ENCODE measurements at places on chromosomes 2 and 18.

DNA sequence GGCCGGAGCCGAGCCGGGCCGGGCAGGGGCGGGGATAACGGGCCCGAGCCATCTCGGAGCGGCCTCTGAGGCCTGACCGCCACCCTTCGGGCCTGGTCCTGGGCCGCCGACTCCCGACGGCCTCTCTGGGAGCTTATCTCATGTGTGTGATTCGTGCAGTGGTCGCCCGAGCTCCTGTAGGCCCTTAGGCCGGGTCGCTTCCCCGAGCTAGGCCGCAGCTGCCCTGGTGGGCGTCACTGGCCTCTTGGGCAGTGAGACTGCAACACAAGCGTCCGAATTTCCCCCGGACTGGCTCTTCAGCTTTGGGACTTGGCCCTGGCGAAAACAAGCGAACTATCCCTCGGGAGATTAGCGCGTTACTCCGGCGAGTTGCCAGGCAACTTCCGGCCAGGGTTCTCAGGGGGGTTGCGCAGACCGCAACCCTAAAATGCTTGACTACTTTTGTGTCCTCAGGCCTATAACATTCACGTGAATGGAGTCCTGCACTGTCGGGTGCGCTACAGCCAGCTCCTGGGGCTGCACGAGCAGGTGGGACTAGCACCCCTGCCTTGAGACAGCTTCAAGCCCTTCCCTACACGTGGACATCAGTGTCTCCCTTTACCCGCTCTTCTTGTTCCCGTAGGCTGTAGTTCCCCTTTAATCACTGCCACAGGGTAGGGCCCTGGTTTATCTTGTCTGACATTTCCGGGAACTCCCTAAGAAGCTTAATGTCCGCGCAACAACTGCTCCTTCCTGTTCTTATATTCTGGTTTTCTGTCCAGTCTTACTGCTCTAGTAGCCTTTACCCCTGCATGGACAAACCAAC is 602 bp downstream of the SNX17 start:
- DNase-seq = peak; percentile 46

- DNase-seq = no peak
Measured at GRCh38 chr2:60706021-60706420, 50.0 kb upstream of the PAPOLG start.

DNA sequence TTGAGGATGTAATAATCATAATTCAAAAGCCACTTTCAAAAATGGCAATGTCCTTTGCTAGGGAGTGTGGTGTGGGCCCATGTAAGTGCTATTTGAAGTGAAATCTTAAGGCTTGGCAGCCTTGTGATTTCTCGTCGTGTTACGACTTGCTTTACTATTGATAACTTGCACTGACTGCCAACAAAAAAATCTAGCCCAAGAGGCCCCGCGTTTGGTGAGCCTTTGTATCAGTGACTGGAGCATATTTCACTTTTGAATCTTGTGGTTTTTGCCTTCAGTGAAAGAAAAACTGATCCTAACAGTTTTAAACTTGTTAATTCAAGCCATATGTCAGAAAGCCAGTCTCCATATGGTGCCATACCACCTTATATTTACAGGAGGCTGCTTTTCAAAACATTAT is 248.0 kb downstream of the TMEM182 start:
- no peak for DNase-seq

DNA sequence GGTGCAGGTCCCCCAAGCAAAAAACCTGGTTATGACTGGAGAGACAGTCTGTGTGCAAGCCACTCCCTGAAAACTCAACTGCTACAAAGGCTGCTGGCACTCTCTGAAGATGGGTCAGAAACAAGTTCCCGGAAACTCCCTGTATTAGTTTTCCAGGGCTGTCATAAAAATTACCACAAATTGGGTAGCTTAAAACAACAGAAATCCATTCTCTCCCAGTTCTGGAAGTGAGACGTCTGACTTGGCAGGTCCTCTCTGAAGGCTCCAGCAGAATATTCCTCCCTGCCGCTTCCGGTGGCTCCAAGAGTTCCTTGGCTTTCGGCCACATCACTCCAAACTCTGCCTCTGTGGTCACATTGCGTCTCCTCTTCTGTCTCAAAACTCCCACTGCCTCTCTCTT is 30.1 kb upstream of the SERPINE2 start:
- no peak for DNase-seq

- no peak for DNase-seq
Measured at GRCh38 chr2:188434018-188434417, 142.3 kb downstream of the GULP1 start.

- DNase-seq = no peak
Measured at GRCh38 chr18:33469699-33470098, 29.2 kb upstream of the CCDC178 start.

- DNase-seq = peak; percentile 80
Measured at GRCh38 chr2:9057939-9058761, 54.7 kb upstream of the MBOAT2 start.

DNA sequence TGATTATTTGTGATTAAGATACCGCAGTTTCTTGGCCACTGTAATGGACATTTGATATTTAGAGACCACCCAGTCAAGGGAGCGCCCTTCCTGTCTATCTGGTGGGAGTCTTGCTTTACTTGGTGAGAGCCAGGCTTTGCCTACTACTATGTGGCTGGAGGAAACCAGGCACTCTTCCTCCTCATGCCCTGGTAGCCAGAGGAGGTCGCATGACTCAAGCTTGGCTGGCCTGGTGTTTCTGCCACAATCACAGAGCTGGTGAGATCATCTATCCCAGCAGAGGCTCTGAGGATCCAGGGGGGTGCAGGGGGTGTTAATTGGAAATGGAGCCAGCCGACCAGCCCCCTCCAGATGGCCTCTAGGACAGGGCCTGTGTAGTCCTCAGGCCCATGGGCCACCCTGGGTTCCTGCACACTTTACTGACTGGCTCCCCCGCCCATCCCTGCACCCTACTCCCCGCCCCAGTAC is 46.8 kb upstream of the BIN1 start:
- DNase-seq = peak; percentile 76

DNA sequence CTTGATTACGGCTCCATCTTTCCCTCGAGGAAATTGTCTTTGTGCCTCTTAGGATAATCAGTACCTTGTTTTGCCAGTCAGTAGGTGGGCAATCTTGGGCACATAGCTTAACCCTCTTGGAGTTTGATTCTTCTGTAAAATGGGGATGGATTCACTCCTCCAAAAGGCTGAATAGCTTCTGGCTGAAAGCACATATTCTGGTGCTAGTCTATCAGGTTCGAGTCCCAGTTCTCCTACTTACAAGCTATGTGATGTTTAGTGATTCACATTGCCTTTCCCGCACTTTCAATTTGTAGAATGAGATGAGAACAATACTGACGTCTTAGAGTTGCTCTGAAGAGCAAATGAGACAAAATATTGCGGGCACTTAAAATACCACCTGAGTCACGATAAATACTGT is 43.9 kb downstream of the ATIC start:
- DNase-seq = no peak

DNA sequence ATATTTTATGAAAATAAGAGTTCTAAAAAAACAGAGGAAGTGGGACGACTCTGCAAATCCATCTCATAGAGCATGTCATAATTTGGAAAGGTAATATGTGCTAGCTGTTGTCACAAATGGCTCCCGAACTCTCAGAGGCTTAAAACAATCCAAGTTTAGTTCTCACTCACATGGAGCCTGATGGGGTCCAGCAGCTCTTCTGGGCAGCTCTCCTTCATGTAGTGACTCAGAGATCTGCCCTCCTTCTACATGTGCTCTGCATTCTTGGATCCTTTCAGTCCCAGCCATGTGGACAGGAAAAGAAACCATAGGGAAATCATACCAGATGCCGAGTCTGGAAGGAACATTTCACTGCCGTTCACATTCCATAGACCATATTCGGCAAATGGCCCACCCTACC is 180.1 kb upstream of the APCDD1 start:
- no peak for DNase-seq

GRCh38 chr18:25237571-25238267 is 114.2 kb downstream of the ZNF521 start:
- no peak for DNase-seq

- DNase-seq = no peak
Measured at GRCh38 chr18:6423289-6423688, 8.6 kb upstream of the L3MBTL4 start.

DNA sequence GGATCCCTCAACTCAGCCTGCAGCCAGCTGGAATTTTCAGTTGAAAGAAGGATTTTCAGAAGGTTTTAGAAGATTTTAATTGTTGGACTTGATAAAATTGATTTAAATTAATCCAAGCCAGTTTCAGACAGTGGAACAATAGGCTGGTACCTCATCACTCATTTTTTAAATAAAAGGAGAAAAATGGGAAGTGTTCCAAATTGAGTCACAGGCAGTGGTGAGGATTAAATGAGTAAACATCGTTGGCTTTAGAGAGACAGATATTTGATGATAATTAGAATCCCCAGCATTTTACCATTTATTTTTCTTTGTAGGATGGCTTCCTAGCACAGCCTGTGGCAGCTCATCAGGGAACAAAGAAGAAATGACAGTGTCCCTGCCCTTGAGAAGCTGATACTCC is 7.4 kb downstream of the CXCR4 start:
- no peak for DNase-seq

DNA sequence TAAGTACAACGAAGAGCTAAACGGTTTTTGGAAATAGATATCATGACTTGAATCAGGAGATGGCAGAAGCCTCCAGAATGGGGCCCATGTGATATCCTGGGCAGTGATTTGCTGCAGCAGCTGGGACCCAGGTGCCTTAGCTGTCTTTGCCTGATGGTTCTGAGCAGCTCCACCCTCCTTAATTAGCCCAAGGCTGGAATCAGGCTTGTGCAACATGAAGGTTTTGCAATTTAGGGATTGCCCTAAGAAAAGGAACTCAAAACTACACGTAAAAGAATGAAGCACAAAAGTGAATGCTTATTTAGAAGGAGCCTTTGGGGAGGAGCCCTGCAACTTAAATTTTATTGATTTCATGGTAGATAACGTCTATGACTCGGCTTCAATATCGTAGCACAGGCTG is 17.3 kb upstream of the CNDP2 start:
- DNase-seq = no peak

- DNase-seq = no peak
Measured at GRCh38 chr2:9149726-9150567, 56.7 kb upstream of the ASAP2 start.

- DNase-seq = peak; percentile 14
Measured at GRCh38 chr2:40721595-40721994, 269.7 kb upstream of the SLC8A1 start.

DNA sequence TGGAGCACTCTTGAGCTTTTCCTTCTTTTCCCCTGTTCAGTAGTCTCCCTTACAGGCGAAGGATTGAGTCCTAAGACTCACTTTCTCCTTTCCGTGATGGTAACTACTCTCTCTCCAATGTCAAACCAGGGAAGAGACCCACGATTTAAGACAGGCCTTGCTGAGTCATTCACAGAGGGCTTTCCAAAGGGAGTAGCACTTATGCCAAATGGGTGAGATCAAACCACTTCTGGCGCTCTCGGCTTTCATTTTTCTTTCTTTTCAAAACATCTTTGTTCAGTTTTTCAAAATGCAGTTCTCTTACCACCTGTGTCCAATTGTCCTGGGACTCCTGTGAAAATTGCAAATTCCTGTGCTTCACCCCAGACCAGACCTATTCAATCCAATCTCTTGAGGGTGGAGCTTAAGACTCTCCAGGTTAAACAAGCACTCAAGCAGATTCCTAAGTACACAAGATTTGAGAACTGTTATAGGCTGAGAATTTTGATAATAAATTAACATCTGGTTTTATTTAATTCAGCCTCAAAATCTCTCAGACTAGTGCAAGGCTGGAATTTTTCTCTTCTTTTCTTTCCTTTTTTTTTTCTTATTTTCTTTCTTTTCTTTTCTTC is 14.4 kb upstream of the MRPL19 start:
- no peak for DNase-seq

DNA sequence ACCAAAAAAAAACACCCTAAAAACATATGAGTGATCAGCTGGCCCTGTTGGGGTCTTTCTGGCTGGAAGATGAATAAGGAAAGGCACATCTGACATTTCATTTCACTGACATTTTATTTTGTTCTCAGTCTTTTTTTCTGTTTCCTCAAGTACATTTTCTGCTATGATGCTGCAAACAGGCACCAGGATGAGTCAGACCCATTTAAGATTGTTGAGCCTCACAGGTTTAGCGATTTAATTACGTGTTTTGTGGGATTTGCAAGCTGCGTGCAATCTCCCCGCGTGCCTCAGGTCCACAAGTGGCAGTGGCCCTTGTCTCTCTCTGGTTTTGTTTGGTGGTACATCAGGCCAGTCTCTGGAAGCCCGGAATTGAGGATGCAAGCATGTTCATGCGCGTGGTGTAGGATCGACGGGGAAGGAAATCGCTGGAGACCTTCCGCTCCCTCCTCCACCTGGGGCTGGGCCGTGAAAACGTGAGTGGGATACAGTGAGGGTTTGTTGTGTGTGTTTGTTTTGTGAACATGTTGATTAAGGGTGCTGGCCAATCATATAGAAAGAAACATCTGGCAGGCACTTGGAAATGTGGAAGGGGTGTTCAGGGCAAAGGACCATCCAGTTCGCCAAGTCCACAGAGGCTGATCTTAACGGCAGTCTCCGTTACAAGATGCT is 120.2 kb upstream of the ZNF516 start:
- DNase-seq = no peak

- DNase-seq = no peak
Measured at GRCh38 chr2:43579275-43579981, 16.4 kb downstream of the THADA start.

GRCh38 chr2:176149481-176149938 is 1.8 kb upstream of the HOXD4 start:
- DNase-seq = no peak

DNA sequence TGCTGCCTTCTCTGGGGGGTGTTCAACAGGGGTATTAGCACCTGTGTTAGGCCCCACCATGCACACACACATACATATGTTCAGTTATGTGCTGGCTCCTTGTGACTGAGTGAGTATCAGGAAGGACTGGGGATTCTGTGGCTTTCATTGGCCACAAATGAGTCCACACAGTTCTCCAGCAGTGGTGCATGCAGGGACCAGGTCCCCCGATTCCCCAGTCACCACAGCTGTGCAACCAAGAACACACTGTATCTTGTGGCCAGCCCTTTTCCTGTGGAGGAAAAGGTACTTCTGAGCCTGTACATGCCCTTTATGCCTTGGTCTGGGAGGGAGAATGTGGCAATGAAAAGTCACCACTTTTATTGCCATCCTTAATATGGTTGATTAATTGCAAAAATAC is 74.9 kb upstream of the KLF7 start:
- no peak for DNase-seq

- DNase-seq = no peak
Measured at GRCh38 chr2:8684878-8685696, 3.2 kb downstream of the ID2 start.

Data from kidney glomerular epithelial cell (primary cell).